Activated CD4-positive, alpha-beta memory T cell treated with anti-CD3 and anti-CD28 coated beads for 36 hours (primary cell): ENCODE measurements at places on chromosomes 5 and 9. TPM values are rescaled to one million over a fixed set of nuclear protein-coding genes. Genes with fewer than 3 reads are reported as not detected.

GRCh38 chr9:31582071-31582470, 802.4 kb upstream of the ACO1 start:
- no peak overlapping the region for H3K27ac ChIP-seq
- no peaks in the 10 kb centered on the region for H3K27me3 ChIP-seq
- H3K4me1 ChIP-seq = no peaks in the 10 kb centered on the region
- H3K4me3 ChIP-seq = no peak overlapping the region
- no peaks in the 10 kb centered on the region for H3K36me3 ChIP-seq
- DNase-seq = no peak

DNA sequence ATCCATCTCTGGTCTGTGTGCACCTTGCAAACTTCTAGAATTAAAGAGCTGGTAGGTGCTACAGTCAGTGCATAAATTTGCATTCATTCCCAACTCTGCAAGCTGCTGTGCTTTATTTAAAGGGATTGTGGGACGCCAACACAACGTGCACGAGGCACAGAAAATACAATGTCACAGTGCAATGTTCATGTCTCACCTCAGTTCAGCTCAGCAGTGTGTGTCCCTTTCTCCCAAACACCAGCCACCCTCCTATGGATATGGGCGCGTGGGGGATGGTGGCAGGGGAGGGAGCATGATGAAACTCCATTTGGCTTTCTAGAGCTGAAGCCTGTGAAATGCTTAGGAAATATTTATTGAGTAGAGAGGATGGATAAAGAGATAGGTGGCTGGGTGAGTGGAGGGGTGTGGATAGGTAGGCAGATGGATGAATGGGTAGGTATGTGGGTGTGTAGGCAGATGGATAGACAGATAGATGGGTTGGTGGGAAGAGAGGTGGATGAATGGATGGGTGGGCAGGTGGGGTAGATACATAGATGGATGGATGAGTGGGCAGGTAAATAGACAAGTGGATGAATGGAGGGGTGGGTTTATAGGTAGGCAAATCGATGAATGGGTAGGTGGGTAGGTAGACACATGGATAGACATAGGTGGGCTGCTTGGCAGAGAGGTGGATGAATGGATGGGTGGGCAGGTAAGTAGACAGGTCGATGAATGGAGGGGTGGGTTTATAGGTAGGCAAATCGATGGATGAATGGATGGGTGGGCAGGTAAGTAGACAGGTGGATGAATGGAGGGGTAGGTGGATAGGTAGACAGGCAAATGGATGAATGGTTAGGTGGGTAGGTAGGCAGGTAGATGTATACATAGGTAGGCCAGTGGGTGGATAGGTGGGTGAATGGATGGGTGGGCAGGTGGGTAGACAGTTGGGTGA, 92.7 kb upstream of the FCN2 start:
- no peaks in the 10 kb centered on the region for H3K36me3 ChIP-seq
- no peak overlapping the region for H3K27ac ChIP-seq
- H3K4me3 ChIP-seq = no peak overlapping the region
- peaks cover 5% of the 10 kb centered on the region for H3K27me3 ChIP-seq

DNA sequence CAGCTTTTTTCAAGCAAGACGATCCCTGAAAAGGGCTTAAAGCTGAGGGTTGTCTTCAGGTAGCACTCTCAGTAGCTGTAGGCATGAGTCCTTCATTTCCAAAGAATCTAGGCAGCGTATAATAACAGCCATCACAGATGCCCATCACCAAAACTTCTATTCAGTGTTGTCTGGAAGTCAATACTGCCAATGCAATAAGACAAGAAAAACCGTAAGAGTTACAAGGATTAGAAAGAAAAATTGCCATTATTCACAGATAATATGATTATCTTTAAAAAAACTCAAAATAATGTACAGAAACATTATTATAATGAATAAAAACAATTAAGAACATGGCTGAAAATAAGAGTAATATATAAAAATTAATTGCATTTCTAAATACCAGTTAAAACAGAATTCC, 208.2 kb upstream of the ADRA1B start:
- no peak overlapping the region for H3K4me3 ChIP-seq
- no peaks in the 10 kb centered on the region for H3K4me1 ChIP-seq
- H3K36me3 ChIP-seq = no peaks in the 10 kb centered on the region
- no peak for DNase-seq
- H3K27me3 ChIP-seq = peaks cover 7% of the 10 kb centered on the region
- H3K27ac ChIP-seq = no peak overlapping the region

DNA sequence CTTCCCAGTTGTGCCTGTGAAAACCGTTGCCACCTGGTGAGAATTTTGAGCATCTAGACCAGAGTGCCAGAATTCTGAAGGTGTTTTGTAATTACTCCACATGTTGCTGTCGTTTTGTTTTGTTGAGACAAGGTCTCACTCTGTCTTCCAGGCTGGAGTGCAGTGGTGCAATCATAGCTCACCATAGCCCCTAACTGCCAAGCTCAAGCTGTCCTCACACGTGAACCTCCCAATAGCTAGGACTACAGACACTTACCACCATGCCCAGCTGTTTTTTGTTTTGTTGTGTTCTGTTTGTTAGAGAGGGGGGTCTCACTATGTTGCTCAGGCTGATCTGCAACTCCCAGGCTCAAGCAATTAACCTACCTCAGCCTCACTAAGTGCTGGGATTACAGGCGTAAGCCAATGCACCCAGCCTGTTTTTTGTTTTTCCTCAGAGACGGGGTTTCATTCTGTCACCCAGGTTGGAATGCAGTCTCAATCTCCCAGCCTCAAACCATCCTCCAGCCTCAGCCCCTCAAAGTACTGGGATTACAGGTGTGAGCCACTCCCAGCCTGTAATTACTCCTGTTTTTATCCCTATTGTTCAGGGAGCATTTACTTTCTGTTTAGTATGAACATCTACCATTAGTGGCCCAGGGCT, 121.1 kb upstream of the DMRT1 start:
- H3K27me3 ChIP-seq = no peaks in the 10 kb centered on the region
- H3K4me1 ChIP-seq = no peaks in the 10 kb centered on the region
- no peak for DNase-seq
- no peak overlapping the region for H3K4me3 ChIP-seq
- no peak overlapping the region for H3K27ac ChIP-seq

DNA sequence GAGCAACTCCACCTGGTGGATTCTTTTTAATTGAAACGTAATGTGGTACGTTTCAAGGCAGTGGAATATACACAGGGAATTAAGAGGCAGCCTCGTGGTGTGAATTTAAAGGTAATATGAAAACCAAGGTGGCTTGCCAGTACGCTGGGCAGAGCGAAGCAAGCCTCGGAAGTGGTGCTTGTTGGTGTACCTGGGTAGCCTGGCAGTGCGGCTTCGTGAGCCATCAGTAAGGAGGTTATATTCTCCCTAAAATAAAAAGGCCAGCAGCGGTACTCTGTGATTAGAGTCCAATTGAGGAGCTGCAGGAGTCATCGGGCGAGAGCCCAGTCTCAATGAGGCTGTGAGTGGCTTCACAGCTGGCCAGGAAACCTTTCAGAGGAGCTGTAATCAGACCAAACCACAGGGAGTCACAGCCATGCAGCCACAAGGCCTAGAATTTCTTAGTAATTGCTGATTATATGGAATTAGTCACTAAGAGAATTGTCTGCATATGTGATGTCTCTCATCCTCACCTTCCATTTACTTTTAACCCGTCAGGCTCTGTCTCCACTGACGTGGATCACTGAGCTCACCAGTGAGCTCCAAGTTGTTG, 57.7 kb downstream of the DCP2 start:
- H3K36me3 ChIP-seq = peaks cover 5% of the 10 kb centered on the region
- H3K4me1 ChIP-seq = no peaks in the 10 kb centered on the region
- H3K27ac ChIP-seq = no peak overlapping the region
- no peak overlapping the region for H3K4me3 ChIP-seq
- no peak for DNase-seq

DNA sequence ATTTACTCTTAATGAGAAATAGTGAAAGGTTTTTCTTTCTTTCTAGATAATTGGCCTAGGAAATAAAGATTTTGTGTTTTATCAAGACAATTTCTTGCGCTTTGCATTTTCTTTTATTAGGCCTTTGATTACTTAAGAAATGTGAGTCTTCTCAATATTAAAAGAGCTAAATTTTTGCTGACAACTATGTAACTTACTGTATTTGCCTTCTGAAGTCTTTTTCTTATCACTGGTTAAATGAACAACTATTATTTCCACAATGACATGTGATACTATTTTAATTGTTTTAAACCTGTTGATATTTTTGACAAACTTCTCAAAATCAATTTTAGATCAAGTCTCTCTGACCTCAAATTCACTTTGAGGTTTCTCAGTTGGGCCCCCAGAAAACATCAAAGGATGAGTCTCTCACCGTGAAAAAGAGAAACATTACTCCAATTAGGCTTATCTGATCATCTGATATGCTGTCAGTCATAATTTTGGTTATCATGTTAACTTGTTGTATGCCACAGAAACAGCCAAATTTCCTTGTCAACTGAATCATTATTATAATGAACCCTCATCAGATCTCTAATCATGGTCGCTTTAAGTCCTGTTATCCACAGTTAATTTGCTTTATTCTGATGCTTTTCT, 48.8 kb downstream of the RAPGEF1 start:
- H3K4me3 ChIP-seq = peak overlapping the region; percentile 39
- H3K27ac ChIP-seq = peak overlapping the region; percentile 64
- no peak for DNase-seq
- peaks cover 87% of the 10 kb centered on the region for H3K4me1 ChIP-seq

DNA sequence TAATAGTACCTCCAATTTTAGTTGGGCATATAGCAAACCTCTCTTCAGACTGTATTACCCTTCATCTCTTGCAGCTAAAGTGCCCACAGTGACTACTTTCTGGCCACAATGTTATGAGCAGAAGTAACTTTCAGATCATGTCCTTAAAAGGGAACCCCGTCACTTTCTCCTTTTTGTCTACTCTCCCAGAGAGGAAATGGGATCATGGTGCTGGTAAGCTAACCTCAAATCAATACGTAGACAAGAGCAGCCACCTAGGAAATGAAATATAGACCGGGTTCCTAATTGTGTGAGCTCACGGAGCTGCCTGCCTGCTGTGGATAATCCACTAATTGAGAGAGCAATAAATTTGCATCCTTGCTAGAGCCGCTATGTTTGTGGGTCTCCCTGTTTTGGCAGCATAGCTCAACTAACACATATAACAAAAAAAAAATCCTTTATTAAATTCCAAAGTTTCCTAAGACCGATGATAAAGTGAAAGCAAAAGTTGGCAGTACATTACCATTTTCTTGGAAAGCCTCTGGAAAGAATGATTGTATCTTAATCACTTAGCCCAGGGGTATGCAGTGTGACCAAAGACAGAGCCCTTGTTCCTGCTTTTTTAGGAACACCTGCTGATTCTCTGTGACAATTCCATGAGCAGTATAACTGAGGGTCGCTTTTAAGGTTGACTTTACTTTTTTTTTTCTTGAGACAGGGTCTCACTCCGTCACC, 5.6 kb upstream of the IL7R start:
- H3K36me3 ChIP-seq = peaks cover 59% of the 10 kb centered on the region
- H3K4me1 ChIP-seq = peaks cover 69% of the 10 kb centered on the region
- H3K27ac ChIP-seq = peak overlapping the region; percentile 100
- H3K27me3 ChIP-seq = no peaks in the 10 kb centered on the region

GRCh38 chr5:134649163-134649835, 714 bp downstream of the SEC24A start:
- H3K4me1 ChIP-seq = peaks cover 22% of the 10 kb centered on the region
- DNase-seq = peak; percentile 31
- H3K36me3 ChIP-seq = peaks cover 13% of the 10 kb centered on the region
- peak overlapping the region; percentile 81 for H3K4me3 ChIP-seq
- H3K27ac ChIP-seq = peak overlapping the region; percentile 99

GRCh38 chr5:142280066-142281007, 44.5 kb downstream of the SPRY4 start:
- H3K4me3 ChIP-seq = no peak overlapping the region
- no peak overlapping the region for H3K27ac ChIP-seq
- no peaks in the 10 kb centered on the region for H3K36me3 ChIP-seq
- H3K4me1 ChIP-seq = no peaks in the 10 kb centered on the region
- H3K27me3 ChIP-seq = no peaks in the 10 kb centered on the region

GRCh38 chr9:69993110-69993509, 50.5 kb upstream of the MAMDC2 start:
- H3K27me3 ChIP-seq = peaks cover 8% of the 10 kb centered on the region
- H3K36me3 ChIP-seq = no peaks in the 10 kb centered on the region
- no peak for DNase-seq

DNA sequence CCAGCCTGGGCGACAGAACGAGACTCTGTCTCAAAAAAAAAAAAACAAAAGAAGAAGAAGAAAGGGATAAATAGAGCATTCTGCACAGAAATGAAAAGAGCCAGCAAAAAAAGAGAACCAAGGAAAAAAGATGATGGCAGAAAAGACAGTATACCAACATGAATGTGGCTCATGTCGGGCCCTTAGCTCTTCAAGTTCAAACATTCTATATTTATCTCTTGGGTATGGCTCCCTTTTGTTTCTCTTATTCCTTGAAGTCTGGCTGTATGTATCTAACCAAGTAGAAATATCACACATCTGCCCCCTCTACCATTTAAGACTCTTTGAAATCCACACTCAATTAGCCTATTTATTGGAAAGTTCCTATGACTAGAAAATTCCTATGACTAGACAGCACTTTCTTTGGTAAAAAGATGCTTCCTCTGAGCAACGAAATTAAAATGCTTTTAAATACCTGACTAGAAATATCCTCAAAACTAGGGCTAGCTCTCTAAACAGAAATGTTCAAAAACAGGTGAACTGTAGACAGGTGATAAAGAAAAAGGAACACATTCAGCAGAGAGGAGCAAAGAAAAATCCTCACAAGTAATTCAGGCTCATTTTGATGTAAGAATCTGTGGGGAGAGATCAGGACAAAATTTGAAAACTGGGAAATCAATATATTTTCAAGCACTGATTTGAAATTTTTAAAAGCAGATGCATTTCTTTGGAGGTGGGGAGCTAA, 2.6 kb downstream of the SELENOP start:
- no peaks in the 10 kb centered on the region for H3K27me3 ChIP-seq
- no peak overlapping the region for H3K4me3 ChIP-seq
- no peak for DNase-seq
- H3K36me3 ChIP-seq = no peaks in the 10 kb centered on the region
- H3K4me1 ChIP-seq = peaks cover 2% of the 10 kb centered on the region

DNA sequence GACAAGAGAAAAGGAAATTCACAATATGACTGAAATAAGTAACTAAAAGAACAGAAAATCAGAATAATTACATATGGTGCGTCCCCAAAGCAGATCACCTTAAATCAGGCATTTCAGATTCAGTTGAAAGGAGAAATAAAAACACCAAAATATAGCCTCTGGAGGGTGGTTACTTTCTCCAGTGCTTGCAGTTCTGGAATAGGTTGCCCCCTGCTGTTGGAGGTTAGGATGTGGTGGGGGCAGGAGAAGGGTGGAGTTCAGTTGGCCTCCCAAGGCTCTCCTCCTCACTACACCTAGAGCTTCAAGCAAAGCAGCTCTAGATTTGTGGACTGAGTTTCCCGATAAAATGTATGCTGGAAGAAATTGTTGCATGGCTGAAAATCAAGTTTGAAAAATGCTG, 338.2 kb upstream of the TLE4 start:
- no peaks in the 10 kb centered on the region for H3K4me1 ChIP-seq
- no peak overlapping the region for H3K4me3 ChIP-seq
- no peak for DNase-seq

GRCh38 chr5:149262315-149262714, 9.3 kb upstream of the AFAP1L1 start:
- H3K27me3 ChIP-seq = no peaks in the 10 kb centered on the region
- peaks cover 5% of the 10 kb centered on the region for H3K4me1 ChIP-seq

- no peak overlapping the region for H3K4me3 ChIP-seq
- H3K27me3 ChIP-seq = no peaks in the 10 kb centered on the region
- no peaks in the 10 kb centered on the region for H3K4me1 ChIP-seq
- no peak for DNase-seq
Observed at GRCh38 chr9:107805201-107805600, 315.6 kb upstream of the KLF4 start.

GRCh38 chr5:115644046-115644445, 18.2 kb upstream of the TMED7 start:
- H3K27me3 ChIP-seq = peaks cover 27% of the 10 kb centered on the region

Gene IFNB1
- 0.26 TPM for total RNA-seq

Gene CHMP5
- total RNA-seq = 116 TPM

Gene TMEM174
- not detected for total RNA-seq

Gene OGN
- not detected for total RNA-seq

Gene TAF1L
- 0.05 TPM for total RNA-seq

Gene SLC6A3
- not detected for total RNA-seq
